NCI-H1436 treated with DMSO at 0.1 percent for 48 hours (cell line): ENCODE measurements at places on chromosomes 11 and 22.

DNA sequence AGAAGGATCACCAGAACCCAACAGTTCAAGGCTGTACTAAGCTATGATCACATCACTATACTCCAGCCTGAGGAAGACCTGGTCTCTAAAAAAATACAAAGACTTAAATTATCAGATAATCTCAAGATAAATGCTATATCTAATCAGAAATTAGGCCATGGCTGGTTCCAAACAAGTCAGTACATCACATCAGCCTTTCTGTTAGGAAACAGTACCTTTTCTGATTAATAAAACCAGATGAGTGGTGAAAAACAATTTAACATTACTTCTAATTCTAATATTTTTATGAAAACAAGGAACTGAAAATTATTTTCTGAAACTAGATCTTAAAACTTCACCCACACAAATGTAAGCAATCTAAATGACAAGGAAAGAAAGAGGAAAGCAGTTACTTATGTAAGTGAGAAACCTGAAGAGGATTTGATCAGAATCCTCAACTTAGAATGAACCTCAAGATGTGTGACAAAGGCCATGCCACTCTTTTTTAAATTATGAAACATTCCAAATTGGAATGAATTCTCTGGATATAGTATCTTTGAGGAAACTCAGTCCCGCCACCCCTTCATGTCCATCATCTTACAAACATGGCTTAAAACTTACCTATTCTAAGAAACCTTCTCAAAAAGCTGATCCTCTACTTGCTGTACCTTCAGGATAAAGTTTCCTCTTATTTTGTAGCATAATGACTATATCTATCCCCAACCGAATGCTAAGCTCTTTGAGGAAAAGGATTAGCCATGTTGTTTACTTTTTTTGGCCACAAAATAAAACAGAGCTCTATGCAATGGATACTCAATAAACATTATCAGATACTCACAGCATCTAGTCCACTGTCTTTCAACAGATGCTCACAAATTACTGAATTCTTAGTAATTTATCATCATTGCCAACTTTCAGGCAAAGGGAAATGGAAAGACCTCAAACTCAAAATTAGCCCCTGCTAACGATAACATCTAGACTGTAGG is 132.0 kb downstream of the MRTFA start:
- no peak for DNase-seq

DNA sequence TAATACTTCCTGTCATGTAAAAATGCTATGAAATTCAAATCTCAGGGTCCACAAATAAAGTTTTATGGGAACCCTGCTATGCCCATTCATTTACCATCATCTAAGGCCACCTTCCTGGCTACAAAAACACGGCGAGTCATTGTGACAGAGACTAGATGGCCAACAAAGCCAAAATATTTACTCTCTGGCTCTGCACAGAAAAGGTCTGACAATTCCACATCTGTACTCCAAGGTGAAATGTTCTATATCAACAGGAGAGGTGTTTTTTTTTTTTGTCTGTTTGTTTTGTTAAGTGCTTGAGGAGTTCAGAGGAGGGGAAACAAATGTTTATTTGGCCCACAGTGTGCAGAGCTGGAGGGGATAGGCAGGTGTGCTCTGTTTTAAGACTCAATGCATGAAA is 18.6 kb upstream of the TMA7B start:
- DNase-seq: no peak

DNA sequence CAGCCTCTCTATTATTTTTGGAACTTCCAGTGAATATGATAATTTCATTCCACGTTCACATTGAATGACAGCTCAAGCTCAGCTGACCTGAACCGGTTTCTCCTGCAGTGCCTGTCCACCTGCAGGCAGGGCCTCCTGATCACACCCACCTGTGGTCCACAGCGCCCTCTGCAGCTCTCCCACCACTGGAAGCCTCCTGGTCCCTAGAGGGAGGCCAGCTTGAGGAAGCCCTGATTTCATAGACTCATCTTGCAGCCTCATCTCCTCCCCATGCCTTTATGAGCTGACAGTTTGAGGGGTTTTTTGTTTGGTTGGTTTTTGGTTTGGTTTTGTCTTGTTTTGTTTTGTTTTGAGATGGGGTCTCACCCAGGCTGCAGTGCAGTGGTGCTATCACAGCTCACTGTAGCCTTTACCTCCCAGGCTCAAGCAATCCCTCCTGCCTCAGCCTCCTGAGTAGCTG is 29.9 kb upstream of the MALAT1 start:
- peak; percentile 23 for DNase-seq

DNA sequence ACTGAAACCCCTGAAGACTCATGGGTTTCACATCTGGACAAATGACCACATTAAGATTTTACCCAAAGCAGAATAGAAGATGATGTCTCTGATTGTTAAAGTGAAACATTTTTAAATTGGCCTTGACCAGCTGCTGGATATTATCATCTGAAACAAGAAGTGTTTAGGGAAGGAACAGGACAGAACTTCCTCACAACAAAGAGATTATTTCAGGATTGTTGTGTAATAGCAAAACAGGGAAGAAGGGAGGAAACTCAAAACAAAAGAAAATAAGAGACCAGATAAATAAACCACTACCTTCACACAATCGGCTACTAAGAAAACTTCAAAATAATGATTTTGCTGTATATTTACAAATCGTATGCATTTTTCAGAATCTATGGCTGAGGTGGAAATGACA is 319.2 kb upstream of the API5 start:
- DNase-seq: no peak

DNA sequence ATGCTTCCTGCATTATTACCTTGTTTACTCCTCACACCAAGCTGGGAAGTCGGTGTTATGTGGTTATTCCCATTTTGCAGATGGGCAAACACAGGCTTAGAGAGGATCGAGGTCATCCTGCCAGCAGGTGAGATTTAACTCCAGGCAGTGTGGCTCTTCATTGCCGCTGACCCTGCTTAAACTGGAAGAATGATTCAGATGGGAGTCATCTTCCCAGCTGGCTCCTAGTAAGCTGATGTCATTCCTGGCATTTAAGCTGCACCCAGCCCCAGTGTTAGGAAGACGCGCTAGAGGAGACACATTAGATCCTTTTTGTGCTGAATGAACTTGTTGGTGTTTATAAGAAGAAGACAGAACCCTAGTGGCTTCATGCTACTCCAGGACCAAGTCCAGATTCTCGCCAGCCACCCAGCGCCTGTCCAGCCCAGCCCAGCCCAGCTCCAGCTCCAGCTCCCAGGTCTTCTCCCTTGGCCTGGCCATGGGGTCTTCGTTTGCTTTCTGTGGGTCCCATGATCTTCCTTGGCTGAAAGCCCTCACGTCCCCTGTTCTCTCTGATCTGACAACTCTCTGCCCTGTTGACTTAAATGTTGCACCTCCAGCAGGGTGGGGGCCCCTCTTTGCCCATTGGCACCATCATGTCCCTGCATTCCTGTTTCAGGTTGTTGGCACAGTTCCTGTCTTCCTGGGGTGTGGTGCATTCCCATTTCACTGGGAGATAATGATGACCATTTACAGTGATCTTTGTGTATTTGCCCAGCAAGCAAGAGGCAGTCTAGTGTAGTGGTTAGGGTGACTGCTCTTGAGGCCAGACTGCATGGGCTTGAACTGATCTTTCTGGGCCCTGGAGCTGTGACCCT is 13.6 kb downstream of the PARVB start:
- no peak for DNase-seq
